ENCODE measurements at places on chromosomes 5 and 9.

- DNase-seq: no peak
Measured at GRCh38 chr5:106732624-106733023, 938.1 kb downstream of the EFNA5 start.

DNA sequence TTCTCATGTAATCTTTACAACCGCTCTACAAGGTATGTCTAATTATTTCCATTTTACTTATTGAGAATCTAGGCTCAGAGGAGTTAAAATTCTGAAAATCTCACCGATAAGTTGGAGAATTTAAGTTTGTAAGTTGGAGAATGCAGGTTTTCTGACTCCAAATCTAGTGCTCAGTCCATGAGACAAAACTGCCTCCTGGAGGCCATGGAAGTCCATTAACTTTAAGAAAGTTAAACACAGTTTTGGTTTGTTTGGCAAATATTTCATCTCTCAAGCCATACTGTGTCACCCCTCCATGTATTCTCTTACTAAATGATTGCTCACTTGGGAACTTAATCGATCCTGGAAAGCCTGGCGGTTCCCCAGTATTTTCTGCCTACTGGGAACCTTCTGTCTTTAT is 52.6 kb downstream of the INIP start:
- DNase-seq: no peak

DNA sequence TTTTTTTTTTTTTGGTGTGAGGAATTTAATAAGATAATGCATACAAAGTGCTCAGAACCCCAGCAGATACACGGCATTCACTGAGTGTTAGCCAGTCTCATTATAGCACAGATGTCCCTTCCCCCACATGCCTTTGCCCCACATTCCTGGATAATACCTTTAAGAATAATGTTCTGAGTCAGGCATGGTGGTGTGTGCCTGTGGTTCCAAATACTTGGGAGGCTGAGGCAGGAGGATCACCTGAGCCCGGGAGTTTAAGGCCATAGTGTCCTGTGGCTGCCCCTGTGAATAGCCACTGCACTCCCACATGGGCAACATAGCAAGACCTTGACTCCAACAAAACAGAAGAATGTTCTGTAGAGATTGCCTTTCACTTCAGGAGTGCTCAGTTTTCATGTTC is 24.2 kb upstream of the ANKRD18A start:
- DNase-seq: no peak

GRCh38 chr9:2496169-2496568 is 125.4 kb upstream of the VLDLR start:
- no peak for DNase-seq

DNA sequence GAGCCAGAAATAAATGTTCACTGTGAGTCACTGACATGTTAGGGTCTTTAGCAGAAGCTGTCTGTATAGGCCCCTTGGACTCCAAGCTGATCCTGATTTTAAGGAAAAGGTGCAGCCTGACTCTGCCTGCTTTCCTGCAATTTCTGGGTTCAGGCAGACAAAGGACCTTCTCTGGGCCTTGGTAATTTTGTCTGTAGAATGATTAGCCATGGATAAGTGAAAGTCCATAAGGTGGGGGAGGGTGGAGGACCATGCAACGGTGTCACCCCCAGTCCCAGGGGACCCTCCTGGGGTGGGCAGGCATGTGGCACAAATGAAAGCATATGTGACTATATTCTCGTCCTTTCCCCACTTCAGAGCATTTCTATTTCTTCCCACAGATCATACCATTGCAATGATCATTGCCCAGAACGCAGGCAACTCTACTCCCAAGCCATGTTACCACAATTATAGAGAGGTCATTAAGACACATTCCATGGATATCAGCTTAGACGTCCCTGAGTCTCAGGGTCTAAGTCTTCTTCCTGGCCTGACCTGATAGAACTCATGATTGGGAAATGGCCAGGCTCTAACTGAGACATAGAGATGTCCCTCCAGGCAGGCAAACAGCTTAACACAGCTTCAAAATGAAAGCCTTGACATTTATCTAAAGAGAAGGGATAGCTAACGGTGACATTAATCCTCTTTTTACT is 157.9 kb upstream of the ALDH1B1 start:
- no peak for DNase-seq

- DNase-seq: no peak
Measured at GRCh38 chr9:8268881-8269280, 469.3 kb upstream of the DMAC1 start.

- DNase-seq: peak; percentile 40
Measured at GRCh38 chr5:132026516-132027008, 15.1 kb upstream of the ACSL6 start.

DNA sequence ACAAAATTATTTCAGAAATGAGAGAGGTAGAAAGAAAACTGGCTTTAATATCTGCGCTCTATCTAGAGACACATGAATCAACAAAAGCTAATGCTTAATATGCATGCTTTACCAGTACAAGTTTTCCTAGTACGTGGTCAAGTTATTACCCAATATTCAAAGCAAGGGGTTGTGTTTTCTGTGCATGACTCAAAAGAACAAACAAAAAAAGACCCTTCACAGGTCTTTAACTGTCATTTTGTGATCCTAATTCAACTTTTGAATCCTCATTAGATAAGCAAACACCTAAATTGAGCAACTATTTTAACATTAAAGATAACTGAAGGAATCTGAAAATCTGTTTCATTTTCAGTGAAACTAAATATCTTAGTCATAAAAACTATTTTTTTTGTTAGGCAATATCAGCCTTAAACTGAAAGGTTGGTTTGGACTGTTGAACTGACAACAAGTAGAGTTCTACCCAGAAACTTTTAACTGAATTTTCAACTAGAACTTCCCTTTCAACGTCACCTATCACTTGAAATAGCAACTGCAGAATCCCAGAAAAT is 12.5 kb downstream of the ST8SIA4 start:
- no peak for DNase-seq

DNA sequence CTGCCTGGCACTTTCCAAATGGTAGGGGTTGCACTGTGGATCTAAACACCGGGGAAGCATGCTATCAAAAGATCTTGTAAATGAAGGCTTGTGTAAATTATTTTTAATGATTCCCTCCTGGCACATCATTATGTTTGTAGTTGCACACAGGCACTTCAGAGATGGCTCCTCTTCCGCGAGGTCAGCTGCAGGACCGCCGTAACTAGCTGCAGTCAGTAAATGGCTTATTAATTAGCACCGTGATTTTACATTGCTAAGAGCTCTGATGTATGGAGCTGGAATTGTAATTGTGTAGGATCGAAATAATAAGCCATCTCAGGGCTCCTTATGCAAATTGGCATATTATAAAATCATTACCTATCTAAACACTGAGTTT is 397.6 kb upstream of the IRX1 start:
- DNase-seq: no peak

- no peak for DNase-seq
Measured at GRCh38 chr9:81182431-81182830, 506.9 kb downstream of the TLE1 start.

GRCh38 chr9:18330401-18331309 is 143.3 kb upstream of the ADAMTSL1 start:
- no peak for DNase-seq

GRCh38 chr9:69919461-69920061 is 98.9 kb downstream of the CFAP95 start:
- no peak for DNase-seq

DNA sequence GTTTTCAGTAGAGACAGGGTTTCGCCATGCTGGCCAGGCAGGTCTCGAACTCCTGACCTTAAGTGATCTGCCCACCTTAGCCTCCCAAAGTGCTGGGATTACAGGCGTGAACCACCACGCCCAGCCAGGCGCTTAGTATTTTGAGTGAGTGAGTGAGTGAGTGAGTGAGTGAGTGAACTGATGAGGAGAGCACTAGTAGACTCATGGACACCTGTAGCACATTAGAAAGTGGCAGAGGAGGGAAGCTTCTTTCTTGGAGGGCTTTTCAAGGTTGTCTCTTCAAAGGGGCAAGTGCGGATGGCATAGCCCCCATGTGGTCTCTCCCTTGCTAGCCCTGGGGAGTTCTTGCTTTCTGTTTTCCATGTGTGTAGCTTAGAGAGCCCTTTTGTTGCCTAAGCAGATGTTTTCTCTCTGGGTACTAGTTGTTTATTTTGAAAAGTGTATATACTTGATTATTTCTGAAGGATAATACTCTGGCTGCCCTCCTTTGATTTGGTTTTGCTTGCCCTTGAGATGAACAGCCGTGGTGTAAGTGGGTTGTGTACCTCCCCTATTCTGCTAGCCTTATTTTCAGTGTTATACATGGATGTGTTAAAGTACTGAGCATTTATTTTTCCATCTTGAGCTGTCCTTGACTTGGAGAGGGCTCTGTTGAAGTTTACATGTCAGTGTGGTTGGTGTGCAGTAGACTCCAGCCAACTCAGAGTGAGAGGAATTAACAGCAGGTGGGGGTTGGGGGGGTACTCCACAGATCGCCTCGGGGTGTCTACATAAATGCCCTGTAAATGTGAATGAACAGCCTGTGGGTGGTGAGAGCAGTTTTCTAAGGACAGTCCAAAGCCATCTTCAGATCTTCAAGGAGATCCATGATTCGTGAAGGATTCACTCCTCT is 35.5 kb downstream of the PRRC2B start:
- no peak for DNase-seq

DNA sequence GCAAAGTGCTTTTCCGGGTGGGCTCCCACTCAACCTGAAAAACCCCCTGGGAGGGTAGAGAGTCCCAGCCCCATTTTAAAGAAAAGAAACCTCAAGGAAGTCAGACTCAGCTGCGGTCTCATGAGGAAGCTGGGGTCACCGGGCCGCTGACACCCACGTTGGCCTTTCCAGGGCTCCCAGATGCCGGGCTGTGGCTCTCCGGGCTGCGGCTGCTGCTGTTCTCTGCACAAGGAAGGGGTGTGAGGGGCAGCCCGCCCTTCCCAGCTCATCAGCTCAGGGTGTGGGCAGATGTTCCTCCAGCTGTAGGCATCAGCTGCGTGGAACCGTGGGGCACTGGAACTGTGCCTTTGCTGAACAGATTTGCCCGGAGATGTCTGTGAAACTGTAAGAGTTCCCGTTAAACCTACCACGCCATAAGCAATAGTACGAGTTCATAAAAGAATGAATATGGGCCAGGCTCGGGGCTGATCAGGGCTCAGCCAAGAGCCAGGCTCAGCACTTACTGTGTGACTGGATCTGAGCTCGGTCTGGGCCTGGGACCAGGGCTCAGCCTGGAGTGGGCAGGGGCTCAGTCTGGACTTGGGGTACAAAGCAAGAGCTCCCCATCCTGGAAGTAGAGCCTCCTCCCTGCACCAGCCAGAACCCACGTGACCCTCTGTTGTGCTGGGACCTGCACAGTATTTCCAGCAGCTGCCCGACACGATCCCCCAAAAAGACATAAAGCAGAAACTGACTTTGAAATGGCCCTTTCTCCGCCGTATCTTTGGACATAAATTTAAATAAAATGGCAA is 130.2 kb upstream of the PPP1R26 start:
- no peak for DNase-seq
